ENCODE measurements at places on chromosomes 13 and 19. TPM values are rescaled to one million over a fixed set of nuclear protein-coding genes. Genes with fewer than 3 reads are reported as not detected.
A peak's percentile ranks its signal among the peaks of the same experiment; 100 is the strongest.

- no peak for DNase-seq
These were observed 8.5 kb upstream of the XPO4 start for GRCh38 chr13:20911037-20911436.

DNA sequence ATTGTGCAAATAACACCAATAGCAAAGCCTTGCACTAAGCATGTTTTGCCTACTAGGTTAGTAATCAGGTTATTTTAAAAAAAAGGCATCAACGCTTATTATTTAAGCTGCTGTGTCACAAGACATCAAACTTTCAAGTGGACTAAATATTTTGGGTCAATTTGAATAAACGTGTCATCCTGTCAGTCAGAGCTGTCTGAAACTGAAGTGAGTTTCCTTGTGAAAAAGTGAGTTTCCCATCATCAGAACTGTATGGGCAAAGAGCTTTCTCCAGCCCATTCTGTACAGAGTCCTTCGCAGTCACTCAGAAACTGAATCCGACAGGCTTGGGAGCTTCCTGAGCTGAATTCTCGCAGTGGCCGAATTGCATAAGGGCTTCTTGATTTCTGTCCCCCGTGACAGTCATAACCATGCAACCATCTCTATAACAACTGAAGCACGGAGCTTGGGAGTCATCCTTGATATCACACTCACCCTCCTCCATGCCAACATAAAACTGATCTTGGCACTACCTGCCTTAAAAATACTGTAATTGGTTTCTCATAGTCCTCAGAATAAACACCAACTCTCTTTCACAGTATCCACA lies 139.8 kb downstream of the MIPEP start:
- no peak for DNase-seq

GRCh38 chr19:54329476-54330165 lies 9.3 kb downstream of the LILRA4 start:
- no peak for DNase-seq

DNA sequence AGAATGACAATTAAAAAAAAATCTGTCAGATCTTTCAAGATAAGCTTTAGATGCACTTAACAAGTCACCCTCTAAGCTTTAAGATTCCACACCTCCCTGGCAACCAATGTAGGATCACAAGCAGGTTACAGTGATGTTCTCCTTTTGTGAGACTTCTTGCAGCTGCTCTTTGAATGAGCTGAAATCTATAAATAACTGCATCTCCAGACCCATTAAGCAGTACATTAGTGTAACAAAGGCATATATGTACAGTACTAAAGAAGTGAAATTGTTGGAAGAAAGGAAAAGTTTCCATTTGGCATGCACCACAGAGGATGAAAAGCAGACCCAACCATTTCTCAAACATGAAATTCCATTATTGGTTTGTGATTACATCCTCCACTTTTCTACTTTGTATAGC lies 364.7 kb downstream of the ENOX1 start:
- DNase-seq, result peak; percentile 35

DNA sequence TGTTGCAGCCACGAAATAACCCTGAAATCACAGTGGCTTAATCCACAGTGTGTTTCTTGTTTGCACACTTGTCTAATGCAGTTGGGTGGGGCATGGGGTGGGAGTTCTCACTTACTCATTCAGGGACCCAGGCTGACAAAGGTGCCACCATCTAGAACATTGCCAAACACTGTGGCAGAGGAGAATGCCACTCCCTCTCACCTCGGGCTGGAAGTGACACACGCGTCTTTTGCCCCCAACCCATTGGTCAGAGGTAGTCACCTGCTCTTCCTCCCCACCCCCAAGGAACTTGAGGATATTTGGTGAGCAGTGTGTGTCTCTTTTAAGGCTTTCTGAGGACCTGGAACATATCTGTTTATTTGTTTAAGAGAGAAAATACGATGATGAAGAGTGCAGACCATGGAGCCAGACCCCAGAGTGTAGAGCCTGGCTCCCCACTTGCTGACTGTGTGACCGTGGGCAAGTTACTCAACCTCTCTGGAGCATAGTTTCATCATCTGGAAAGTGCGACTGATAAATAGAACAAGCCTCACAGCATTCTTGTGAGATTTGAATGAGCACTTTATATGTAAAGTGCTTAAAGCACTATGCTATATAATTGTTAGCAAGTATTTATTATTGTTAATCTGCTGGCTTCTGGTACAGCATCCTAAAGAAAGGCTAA lies 17.4 kb downstream of the GPR183 start:
- DNase-seq, result no peak

DNA sequence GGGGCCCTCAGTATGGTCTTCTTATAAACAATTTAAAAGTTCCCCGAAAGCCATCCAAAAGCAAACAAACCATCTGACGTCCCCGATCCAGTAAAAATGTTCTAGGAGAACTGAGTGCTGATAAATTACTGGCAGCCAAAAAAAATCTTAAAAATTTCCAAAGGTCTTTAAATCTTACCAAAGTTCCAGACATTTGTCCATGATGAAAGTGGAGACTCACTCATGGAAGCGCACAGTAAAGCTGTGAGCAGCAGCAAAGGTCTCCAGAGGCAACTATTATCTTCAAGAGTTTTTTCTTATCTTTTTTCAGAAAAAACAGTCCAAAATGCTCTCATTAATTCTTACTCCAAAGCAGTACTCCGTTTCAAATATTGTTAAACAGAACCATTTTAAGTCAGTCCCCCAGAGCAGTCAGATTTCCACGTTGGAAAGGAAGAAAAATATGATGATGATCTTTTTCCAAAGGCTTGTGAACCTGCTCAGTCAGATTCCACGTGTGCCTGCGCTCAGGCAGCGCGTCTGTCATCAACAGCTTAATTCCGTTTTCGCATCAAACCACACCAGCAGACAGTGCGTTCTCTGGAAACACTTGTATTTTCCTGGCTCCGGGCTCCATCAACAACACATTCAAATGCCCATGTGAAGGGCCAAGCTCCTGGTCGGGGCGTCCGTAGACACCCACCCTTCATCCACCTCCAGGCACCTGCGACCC lies 85.4 kb downstream of the COL4A1 start:
- peak; percentile 56 for DNase-seq

GRCh38 chr13:108313382-108313781 lies 43.9 kb downstream of the TNFSF13B start:
- peak; percentile 29 for DNase-seq

DNA sequence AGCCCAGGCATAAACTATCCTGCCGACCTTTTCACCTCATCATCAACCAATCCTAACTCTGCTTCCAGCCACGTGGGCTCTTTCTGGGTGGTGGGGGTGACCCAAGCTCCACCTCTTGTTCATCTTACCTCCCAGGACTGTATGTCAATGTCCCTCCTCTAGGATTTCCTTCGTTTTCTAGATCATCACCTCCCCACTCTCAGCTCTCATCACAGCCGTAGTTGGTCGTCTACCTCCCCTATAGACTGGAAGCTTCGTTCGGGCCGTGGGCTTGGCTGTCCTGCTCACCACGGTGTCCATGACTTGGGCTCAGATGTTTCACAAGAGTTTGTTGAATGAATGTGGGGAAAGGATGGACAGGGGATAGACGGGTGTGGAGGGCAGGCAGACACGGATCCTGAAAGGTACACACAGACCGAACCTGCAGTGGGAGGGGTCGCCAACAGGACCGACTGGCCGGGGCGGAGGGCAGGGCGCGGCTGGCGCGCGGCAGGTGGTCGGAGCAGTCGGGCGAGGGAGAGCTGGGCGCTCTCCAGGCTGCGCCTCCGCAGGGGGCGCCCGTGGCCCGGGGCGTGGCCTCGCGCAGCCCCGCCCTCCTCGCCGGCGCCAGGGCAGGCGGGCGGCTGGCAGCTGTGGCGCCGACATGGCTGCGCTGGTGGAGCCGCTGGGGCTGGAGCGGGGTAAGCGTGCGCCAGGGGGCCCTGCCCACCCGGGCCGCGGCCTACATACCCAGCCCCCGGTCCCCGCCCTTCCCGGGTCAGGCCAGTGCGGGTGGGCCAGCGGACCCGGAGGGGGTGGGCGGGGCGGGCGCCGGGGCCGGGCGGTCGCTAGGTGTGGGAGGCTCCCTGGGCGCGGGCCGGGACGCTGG lies at the start of gene LIN7B:
Gene LIN7B, plus strand, starts transcription at position 609 of the 868 bp plus-strand sequence. Its CDS starts 35 bp downstream, at position 644.
- DNase-seq, result peak; percentile 75

GRCh38 chr19:18558604-18559003 lies 934 bp downstream of the KXD1 start:
- no peak for DNase-seq

GRCh38 chr13:66225072-66225471 lies 1005.1 kb downstream of the PCDH9 start:
- no peak for DNase-seq

Gene CGB5
- polyA plus RNA-seq, result not detected

Gene CERS4
- 30.7 TPM for polyA plus RNA-seq

Gene ZNF98
- polyA plus RNA-seq, result 0.23 TPM

Gene SIGLEC12
- polyA plus RNA-seq, result 5.1 TPM

Gene LGALS14
- polyA plus RNA-seq, result not detected
